CD4-positive, CD25-positive, alpha-beta regulatory T cell (primary cell): ENCODE measurements at places on chromosomes 16 and 17.

DNA sequence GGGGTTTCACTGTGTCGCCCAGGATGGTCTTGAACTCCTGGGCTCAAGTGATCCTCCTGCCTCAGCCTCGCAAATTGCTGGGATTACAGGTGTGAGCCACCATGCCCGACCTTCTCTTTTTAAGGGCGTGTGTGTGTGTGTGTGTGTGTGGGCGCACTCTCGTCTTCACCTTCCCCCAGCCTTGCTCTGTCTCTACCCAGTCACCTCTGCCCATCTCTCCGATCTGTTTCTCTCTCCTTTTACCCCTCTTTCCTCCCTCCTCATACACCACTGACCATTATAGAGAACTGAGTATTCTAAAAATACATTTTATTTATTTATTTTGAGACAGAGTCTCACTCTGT, 3.9 kb downstream of the STH start:
- no peak for DNase-seq

GRCh38 chr17:44206825-44207155, 7.1 kb upstream of the ATXN7L3 start:
- DNase-seq = no peak

DNA sequence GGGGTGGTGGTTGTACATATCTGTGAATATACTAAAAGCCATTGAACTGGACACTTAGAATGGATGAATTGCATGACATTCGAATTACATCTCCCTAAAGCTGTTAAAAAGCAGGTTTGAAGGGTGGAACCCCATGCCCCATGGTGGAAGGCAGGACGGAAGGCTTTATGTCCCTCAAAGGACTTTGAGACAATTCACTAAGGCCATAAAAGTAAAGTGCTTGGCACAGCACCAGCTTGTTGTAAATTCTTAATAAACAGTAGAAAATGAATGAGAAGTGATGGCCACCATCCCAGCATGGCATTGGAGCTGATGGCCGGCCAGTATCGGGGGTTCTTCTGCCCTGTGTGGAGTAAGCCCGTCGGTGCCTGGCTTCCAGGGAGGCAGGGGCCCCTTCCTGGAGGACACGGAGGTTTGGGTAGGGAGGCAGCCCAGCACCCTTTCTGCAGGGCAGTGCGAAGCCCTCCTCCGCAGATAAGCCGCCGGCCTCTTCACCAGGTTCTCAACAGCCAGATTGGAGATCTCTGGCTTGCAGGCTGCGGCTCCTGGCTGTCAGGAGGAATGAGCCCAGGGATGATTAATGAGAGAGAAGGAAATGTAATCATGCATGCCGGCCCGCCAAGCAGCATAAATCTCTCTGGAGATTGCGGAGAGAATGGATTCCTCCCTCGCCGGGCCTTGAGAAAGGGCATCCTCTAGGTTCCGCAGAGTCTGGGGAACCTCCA, 346.9 kb downstream of the FOXL1 start:
- no peak for DNase-seq

DNA sequence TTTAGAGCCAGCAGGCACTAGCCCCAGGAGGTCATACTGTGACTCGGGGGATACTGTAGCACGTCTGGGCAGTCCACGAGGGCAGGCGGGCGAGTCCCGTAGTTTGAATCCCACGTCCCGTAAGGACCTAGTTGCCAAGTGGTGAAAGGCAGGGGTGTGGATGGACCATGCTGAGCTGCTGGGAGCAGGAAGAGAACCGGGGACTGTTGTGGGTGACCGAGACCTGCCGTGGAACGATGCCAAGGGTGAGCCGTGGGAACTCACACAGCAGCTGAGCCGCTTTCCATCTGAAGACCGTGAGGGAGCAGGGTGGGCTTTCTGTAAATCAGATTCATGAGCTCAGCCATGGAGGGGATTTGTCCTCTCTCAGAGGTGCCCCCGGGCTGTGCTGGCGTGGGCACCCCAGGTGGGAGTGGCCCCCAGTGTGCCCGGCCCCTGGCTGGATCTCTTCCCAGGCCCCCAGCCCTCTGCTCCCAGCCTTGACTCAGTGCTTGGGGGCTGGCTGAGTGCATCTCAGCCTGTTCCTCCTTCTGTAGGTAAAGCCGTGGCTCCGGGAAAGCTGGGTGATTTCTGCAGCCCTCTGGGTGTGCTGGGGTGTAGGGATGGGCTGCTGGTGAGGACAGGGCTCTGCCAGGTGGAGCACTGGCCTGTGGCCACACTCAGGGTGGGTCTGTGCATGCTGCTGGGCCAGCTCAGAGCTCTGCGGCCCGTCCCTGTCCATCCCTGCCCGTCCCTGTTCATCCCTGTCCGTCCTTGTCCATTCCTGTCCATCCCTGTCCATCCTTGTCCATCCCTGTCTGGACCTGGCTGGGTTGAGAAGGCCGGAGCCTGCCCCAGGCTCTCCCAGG, 13.6 kb downstream of the ASPSCR1 start:
- DNase-seq = no peak
